Small intestine (tissue), 16 donors: ENCODE measurements at places on chromosomes 12 and 14.
A peak's percentile ranks its signal among the peaks of the same experiment; 100 is the strongest.

DNA sequence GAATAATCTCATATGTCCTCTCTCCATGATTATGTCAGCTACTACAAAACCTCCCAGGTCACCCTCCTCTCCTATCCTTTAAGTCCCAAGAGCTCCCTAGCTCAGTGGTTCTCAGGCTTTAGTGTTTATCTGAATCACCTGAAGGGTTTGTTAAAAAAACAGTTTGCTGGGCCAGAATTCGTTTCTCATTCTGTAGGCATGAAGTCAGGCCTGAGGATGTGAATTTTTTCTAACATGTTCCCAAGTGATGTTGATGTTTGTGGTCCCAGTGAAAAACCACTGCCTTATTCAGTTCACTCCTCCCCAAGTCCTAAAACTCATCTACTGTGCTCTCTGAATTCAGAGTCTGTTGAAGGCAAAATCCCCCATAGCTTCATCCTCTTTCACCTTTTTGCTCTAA lies 241.4 kb downstream of the ETNK1 start:
- H3K4me3 ChIP-seq: no peak overlapping the region
- no peaks in the 10 kb centered on the region for H3K36me3 ChIP-seq
- H3K27ac ChIP-seq: no peak overlapping the region
- no peak for DNase-seq
- H3K4me1 ChIP-seq: no peaks in the 10 kb centered on the region
- no peaks in the 10 kb centered on the region for H3K27me3 ChIP-seq

DNA sequence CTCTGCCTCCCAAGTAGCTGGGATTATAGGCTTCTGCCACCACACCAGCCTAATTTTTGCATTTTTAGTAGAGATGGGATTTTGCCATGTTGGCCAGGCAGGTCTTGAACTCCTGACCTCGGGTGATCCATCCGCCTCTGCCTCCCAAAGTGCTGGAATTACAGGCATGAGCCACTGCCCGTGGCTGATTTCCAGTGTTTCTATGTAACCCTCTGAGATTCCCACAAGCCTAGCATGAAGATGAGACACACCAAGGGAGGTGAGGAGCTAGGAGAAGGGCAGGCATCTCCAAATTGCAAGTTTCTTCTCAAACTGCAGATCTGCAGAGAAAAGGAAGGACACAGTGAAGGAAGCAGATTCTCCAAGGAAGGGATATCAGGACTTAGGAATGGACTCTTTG lies 125.0 kb downstream of the CACNA1C start:
- H3K4me3 ChIP-seq: no peak overlapping the region
- no peak for DNase-seq
- peaks cover 1% of the 10 kb centered on the region for H3K4me1 ChIP-seq
- H3K27ac ChIP-seq: no peak overlapping the region
- no peaks in the 10 kb centered on the region for H3K27me3 ChIP-seq
- no peaks in the 10 kb centered on the region for H3K36me3 ChIP-seq

GRCh38 chr12:101074940-101075680 lies 134.9 kb downstream of the SLC5A8 start:
- no peak for DNase-seq
- no peaks in the 10 kb centered on the region for H3K4me1 ChIP-seq
- H3K27ac ChIP-seq: no peak overlapping the region
- no peak overlapping the region for H3K4me3 ChIP-seq
- no peaks in the 10 kb centered on the region for H3K27me3 ChIP-seq

- H3K4me1 ChIP-seq: no peaks in the 10 kb centered on the region
- H3K36me3 ChIP-seq: no peaks in the 10 kb centered on the region
- H3K27me3 ChIP-seq: no peaks in the 10 kb centered on the region
- H3K4me3 ChIP-seq: no peak overlapping the region
- no peak for DNase-seq
Measured at GRCh38 chr12:25121916-25122315, 73.0 kb downstream of the DNAI7 start.

- H3K4me1 ChIP-seq: peaks cover 26% of the 10 kb centered on the region
- DNase-seq: peak; percentile 98
- peak overlapping the region; percentile 68 for H3K27ac ChIP-seq
- peaks cover 27% of the 10 kb centered on the region for H3K36me3 ChIP-seq
- H3K4me3 ChIP-seq: no peak overlapping the region
Measured at GRCh38 chr14:49641697-49642129, 6.7 kb upstream of the DNAAF2 start.

DNA sequence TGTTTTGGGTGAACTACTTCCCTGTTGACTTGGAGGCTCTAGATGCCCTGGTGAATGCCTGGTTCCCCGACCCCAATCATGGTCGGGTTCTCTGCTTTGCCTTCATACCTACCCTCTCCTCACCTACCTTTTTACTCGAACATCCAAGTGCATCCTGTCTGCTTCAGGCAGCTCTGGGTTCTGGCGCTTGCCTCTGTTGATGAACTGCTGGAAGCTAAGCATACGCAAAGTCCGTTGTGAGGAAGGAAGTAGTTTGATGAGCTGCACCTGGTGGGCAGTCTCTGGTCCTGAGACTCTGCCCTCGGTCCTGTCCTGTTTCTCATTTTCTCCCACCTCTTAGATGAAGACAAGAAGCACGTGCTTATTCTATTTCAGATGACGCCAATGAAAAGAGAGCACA lies 13.6 kb downstream of the KCNH3 start:
- DNase-seq: no peak
- no peak overlapping the region for H3K4me3 ChIP-seq
- H3K36me3 ChIP-seq: peaks cover 26% of the 10 kb centered on the region
- no peak overlapping the region for H3K27ac ChIP-seq
- peaks cover 16% of the 10 kb centered on the region for H3K27me3 ChIP-seq
- peaks cover 30% of the 10 kb centered on the region for H3K4me1 ChIP-seq

GRCh38 chr12:116080415-116080814 lies 197.1 kb downstream of the MED13L start:
- DNase-seq: no peak
- H3K27ac ChIP-seq: no peak overlapping the region
- no peaks in the 10 kb centered on the region for H3K4me1 ChIP-seq

GRCh38 chr12:61291647-61292046 lies 968.6 kb upstream of the USP15 start:
- H3K27me3 ChIP-seq: no peaks in the 10 kb centered on the region
- H3K4me3 ChIP-seq: no peak overlapping the region
- H3K27ac ChIP-seq: no peak overlapping the region

GRCh38 chr12:128468926-128469325 lies 202.0 kb downstream of the TMEM132C start:
- no peak overlapping the region for H3K4me3 ChIP-seq
- H3K4me1 ChIP-seq: no peaks in the 10 kb centered on the region
- H3K27me3 ChIP-seq: no peaks in the 10 kb centered on the region
- H3K36me3 ChIP-seq: no peaks in the 10 kb centered on the region
- H3K27ac ChIP-seq: no peak overlapping the region

- H3K4me1 ChIP-seq: peaks cover 5% of the 10 kb centered on the region
- H3K4me3 ChIP-seq: no peak overlapping the region
- peak; percentile 73 for DNase-seq
- H3K36me3 ChIP-seq: no peaks in the 10 kb centered on the region
- H3K27me3 ChIP-seq: no peaks in the 10 kb centered on the region
Measured at GRCh38 chr12:123237646-123238329, 4.6 kb downstream of the MTRFR start.

- DNase-seq: peak; percentile 44
- no peaks in the 10 kb centered on the region for H3K27me3 ChIP-seq
- peaks cover 5% of the 10 kb centered on the region for H3K4me1 ChIP-seq
- H3K4me3 ChIP-seq: no peak overlapping the region
Measured at GRCh38 chr12:51351913-51352532, 5.5 kb upstream of the CELA1 start.

- H3K27ac ChIP-seq: no peak overlapping the region
- H3K36me3 ChIP-seq: no peaks in the 10 kb centered on the region
- H3K4me3 ChIP-seq: no peak overlapping the region
- no peaks in the 10 kb centered on the region for H3K27me3 ChIP-seq
- no peak for DNase-seq
Measured at GRCh38 chr12:59972905-59973304, 377.1 kb downstream of the SLC16A7 start.

- DNase-seq: no peak
- no peaks in the 10 kb centered on the region for H3K4me1 ChIP-seq
- H3K27ac ChIP-seq: peak overlapping the region; percentile 73
- H3K36me3 ChIP-seq: no peaks in the 10 kb centered on the region
Measured at GRCh38 chr12:15163030-15163976, 57.9 kb downstream of the RERG start.

DNA sequence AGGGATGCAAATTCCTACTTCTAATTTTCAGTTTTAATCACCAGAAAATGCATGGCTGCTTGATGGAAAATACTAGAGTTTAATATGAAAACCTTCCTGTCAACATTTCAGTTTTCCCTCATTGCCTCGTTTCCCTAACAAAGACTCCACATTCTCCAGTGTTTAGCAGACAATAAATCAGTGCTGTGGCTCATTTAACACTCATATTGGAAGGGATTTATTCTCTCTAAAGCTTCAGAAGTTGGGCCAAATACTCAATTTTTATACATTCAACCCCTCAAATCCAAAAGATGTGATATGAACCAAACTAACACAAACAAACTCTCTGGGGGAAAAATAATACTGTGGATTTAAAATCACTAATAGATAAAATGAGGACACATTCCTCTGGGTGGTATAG lies 482.5 kb downstream of the FLRT2 start:
- H3K27ac ChIP-seq: no peak overlapping the region
- no peaks in the 10 kb centered on the region for H3K36me3 ChIP-seq
- H3K27me3 ChIP-seq: no peaks in the 10 kb centered on the region
- H3K4me3 ChIP-seq: no peak overlapping the region

DNA sequence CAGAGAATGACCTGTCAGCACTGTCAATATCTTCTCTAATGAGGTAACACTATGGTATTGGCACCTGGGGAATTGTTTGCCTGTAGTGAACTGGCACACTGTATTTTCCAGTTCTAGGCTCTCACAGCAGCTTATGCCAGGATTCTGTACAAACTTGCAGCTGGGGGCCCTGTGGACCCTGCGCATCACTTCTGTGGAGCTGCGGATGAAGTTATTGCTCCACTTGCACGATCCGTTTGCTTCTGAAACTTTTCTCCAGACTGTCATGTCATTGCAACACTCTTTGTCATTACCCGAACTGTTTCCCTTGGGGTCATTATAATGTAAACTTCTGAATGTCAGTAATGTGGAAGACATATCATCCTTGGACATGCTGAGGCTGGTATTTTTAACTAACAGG lies 3.9 kb downstream of the RNASE11 start:
- no peak overlapping the region for H3K4me3 ChIP-seq
- H3K36me3 ChIP-seq: no peaks in the 10 kb centered on the region
- peaks cover 2% of the 10 kb centered on the region for H3K27me3 ChIP-seq
- no peak for DNase-seq
- H3K4me1 ChIP-seq: no peaks in the 10 kb centered on the region
